ENCODE measurements at places on chromosomes 4 and X.
A peak's percentile ranks its signal among the peaks of the same experiment; 100 is the strongest.

- DNase-seq = peak; percentile 100
Observed at GRCh38 chr4:1346781-1347409, at the start of gene UVSSA. TSS of gene UVSSA (plus strand) at chr4:1347208. CDS start at chr4:1348092, 884 bp downstream.

DNA sequence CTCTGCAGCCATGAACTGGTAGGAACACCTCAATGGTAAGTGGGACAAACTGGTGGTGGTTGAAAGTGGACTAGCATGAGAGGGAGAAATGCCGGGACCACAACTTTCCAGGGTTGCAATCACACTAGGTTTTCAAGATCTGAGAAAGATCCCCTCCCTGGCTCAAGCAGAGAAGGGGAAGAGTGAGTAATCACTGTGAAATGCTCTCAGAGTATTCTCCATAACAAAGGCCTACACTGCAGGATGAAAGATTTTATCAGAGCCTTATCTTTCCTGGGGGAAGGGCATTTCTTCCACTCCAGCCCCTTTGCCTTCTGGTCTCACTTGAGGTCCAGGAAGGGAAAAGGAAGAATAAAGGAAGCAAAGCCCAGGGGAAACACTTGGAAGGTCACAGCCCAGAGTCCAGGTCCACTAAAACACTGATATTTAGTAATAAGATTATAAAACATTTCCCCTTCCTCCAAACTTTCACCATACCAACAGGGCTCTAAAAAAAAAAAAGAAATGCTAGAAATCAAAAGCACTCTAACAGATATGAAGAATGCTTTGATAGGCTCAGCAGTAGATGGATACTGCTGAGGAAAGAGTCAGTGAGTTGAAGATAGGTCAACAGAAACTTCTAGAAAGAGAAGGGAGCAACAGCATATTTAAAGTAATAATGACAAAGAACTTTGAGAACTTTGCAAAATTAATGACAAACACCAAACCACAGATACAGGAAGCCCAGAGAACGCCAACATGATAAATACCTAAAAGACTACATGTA is 95.9 kb downstream of the WDFY3 start:
- DNase-seq = no peak

- no peak for DNase-seq
Observed at GRCh38 chr4:97300561-97300960, 842.7 kb downstream of the STPG2 start.

GRCh38 chr4:127251423-127251822 is 381.3 kb upstream of the INTU start:
- DNase-seq = no peak

- no peak for DNase-seq
Observed at GRCh38 chr4:112513971-112514646, 1.9 kb downstream of the NEUROG2 start.

DNA sequence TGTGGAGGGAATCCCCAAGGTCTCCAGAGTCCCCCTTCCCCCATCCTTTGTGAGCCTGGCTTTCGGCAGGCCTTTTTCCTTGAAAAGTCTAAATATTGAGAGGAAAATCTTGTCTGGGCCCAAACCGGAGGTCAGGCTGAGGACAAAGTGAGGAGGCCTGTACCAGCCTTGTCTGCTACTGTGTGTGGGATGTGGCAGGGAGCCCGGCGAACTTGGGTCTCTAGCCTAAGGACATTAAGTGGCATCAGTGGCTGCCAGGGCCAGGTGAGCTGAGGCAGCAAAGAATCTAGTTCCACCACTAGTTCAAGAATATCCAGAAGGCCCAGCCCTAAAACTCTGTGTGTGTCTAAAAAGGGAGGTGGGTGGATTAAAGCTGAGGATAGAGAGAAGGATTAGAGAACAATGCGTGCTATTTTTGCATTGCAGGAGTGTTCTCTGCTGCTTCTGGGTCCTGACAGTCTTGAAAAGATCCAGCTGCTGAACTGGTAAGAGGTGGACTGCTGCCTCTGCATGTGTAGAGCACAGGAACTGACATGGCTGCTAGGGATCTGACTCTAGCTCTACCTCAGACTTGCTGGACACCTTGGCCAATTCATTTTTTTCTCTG is 1.2 kb upstream of the AMER1 start:
- no peak for DNase-seq

DNA sequence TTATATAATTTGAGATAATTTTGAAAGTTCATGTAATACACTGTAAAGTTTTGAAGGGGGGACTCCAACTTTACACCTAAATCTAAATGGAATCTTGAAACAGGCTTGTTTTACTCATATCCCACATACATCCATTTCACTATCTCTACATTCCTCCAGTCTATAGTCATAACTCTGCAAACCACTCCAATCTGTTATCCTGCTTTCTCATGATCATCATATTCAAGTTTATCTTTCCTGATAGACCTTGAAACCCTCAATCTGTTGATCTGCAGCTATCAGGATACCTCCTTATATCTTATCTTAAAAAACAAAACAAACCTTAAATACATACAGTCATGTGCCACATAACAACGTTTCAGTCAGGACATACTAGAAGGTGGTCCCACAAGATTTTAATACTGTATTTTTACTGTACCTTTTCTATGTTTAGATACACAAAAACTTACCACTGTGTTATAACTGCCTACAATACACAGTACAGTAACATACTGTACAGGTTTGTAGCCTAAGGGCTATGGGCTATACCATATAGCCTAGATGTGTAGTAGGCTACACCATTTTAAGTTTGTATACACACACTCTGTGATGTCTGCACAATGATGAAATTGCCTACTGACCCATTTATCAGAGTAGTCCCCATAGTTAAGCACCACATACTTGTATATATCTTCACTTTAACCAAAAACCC is 14.0 kb downstream of the CHIC2 start:
- DNase-seq = no peak

DNA sequence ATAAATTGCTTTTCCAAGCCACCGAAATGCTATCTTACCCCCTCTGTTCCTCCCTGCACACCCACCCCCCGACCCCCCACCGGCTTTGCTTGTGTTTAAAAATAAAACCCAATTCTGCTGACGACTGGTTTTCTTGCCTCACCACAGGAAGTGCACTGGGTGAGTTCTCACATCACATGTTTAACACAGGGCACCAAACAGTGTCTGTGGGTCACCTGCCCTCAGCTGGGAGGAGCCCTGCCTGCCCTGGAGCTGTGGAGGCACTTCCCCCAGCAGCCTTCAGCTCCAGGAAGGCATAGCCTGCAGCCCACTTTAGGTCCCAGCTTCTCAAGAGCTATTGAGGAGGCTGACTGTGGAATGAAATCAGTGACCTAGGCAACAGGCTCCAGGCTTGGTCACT is 8.8 kb downstream of the TMEM255A start:
- no peak for DNase-seq

DNA sequence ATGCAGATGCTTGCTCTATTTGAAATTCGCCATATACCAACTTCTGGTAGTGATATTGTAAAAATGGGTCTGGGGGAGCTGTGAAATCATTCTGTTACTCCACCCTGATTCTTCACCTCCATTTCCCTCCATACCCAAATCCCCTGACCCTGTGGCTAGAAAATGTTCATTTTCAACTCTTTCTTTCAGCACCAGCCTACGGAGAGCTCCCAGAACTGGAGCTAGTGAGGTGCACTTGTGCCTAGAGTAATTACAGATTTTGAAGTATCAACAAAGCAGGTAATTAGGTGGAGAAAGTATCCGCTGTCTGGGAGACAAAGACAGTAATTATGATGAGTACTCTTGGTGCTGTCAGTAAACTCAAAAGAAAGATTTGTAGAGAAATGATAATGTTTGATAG is 8.1 kb downstream of the ARHGAP36 start:
- DNase-seq = no peak

GRCh38 chr4:6092131-6092530 is 73.9 kb upstream of the C4orf50 start:
- no peak for DNase-seq

- no peak for DNase-seq
Observed at GRCh38 chr4:158461336-158461735, 60.3 kb upstream of the RXFP1 start.

DNA sequence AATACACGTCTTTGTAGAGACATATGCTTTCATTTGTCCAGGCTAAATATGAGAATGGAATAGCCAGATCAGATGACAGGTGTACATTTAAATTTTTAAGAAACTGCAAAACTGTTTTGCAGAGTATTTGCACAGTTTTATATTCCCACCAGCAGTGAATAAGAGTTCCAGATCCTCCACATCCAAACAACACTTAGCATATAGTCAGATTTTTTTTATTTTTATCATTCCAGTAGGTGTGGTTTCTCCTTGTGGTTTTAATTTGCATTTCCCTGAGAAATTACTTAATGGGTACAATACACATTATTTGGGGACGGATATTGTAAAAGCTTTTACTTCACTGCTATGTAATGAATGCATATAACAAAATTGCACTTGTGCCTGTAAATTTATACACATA is 56.7 kb upstream of the IRF2 start:
- no peak for DNase-seq

- peak; percentile 66 for DNase-seq
Observed at GRCh38 chr4:165131247-165131832, 18.7 kb upstream of the TMEM192 start.

DNA sequence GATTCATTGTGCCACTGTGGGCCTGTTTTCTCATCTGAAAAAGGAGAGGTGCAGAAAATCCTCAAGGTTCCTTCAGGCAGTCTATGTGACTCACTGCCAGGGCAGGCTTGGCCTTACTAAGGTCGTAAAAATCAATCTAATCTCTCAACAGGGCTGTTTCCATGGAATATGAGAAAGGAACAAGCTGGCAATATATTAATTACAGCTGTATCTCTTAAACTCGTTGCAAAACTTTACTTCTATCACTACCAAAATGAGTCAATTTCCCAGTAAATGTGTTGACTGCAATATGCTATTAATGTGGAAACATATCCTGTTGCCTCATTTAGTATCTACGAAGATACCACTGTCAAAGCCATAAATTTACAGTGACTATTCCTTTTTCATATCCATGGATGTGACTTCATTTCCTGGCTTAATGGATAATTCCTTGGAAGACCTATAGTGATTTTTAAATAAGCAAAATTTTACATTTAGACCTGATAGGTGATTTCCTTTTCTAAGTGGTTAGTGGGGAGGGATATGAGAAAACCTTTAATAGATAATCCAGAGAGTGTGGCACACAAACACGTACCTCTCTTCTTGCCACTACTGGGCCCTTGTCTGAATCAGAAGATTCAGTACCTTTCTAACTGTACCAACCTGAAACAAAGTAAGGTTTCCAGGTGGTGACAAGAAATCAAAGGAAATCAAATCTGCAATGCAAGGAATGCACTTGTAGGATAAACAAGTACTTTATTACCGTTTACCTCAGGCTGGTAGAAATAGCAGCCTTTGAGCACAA is 127.4 kb upstream of the FTHL17 start:
- DNase-seq = no peak

DNA sequence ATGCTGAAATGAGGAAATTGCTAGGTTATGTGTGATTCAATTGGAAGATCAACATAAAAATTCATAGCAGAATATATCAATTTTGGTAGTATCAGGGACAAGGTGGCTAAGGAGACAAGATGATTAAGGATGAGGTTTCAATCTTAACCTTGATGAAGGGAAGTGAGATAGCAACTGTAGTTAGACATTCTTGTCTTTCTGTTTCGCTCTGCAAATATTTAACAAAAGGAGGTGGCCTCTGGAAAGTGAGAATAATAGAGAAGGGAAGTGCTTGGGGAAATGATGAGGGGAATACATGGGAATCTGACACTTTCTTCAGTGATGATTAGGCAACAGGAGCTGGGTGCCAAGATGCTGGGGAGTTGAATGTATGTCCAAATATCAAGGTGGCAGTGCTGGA is 337.1 kb upstream of the PUDP start:
- DNase-seq = no peak

DNA sequence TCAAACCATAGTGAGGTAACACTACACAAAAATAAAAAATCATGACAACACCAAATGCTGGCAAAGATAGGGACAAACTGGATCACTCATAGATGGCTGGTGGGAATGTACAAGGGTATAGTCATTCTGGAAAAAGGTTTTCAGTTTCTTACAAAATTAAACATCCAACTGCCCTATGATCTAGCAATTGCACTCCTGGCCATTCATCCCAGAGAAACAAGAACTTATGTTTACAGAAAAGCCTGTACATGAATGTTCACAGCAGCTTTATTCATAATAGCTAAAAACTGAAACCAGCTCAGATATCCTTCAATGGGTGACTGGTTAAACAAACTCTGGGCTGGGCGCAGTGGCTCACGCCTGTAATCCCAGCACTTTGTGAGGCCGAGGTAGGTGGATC is 43.3 kb downstream of the NYX start:
- no peak for DNase-seq

GRCh38 chr4:76952071-76952470 is 2.5 kb downstream of the SEPTIN11 start:
- no peak for DNase-seq

GRCh38 chr4:74447636-74448233 is 2.8 kb downstream of the AREG start:
- DNase-seq = no peak

DNA sequence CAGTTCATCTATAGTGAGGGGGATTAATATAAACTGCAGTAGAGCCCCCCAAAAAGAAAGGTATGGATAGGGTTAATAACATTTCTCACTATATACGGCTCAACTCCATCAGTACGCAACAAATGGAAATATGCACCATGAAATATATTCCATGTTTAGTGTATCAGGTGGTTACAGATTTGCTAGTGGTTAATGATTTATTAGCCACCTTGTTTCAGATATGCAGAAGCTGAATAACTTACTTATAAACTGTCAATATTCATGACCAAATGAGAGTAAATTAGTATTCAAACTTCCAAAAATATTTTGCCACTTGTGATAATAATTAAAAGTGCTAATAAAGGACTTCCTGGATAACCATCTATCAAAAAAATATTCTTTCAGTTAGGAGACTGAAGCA is 14.8 kb downstream of the AMTN start:
- DNase-seq = no peak

GRCh38 chrX:121008920-121009319 is 23.4 kb upstream of the CT47A1 start:
- no peak for DNase-seq

DNA sequence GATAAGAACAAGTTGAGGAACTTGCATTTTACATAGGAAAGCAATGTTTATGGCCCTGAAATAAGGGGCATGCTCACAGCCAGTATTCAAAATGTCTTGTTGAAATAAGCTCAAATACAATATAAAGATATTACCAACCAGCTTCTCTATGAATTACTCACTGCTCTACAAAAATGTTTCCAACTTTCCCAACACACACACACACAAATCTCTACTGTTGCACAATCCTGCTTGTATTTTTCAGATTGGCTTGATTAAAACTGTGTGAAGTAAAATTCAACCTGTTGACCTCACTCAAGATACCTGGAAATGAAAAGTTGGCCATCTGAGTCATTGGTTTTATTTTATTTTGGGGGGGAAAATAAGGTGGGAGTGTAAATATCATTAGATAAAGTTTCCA is 128.6 kb downstream of the CHIC2 start:
- DNase-seq = no peak

All from activated CD4-positive, CD25-positive, alpha-beta regulatory T cell treated with anti-CD3 and anti-CD28 coated beads, Interleukin-2, amount 50 U/mL, for 16 hours (primary cell).